ENCODE measurements at places on chromosomes 1 and 21.

GRCh38 chr1:245207801-245208200 lies 53.0 kb downstream of the KIF26B start:
- DNase-seq = no peak

GRCh38 chr1:40396420-40396819 lies 22.9 kb downstream of the SMAP2 start:
- no peak for DNase-seq

DNA sequence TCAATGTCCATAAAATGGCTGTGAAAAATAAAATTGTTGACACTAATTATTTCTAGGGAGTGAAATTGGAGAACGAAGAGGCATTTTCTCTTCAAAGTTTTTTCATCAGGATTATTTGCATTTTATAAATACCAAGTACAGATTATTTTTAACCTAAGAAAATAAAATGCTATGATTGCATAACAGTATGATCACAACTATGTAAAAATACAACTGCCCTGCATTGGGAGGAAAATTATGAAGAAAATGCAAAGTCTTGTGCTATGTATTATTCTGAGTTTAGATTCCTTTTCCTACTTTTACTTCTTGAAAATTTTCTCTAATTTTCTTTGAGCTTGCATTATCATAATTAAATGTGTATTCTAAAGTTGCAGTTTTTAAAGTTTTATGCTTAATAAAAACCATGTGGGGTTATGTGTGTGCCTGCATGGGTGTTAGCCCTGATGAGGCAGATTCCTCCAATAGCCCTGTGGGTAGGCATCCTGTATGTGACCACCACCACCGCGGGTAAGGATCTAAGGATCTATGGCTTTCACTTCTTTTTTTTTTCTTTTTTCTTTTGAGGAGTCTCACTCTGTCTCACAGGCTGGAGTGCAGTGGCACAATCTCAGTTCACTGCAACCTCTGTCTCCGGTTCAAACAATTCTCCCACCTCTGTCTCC lies 24.7 kb downstream of the STX6 start:
- DNase-seq = no peak

DNA sequence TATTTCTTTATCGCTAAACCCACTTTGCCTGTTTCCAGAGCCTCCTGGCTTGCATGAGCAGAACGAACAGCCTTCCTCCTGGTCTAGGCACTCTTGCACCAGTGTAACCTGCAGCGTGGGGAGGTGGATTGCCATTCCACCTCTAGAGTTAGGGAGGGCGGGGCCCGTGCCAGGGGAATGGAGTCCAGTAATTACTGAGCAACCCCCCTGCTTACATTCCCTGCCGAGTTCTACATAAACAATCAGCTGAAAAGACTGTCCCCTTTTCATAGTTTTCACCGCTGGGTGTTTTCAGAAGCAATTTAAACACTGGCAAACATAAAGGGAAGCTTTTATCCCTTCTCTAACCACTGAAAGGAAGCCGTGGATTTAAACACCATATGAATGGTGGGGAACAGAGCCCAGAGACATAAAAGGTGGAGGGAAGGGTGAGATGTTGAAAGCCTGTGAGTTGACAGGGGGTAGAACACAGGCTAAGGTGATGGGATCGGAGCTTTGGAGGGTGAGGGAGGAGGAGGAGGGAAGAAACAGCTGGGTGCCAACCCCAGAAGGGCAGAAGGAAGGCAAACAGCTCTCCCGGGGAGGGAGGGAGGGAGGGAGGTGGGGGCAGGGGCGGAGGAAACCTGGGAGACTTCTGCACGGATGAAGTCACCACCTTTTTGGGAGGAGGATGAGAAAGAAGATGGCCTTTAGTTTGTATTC lies 68.0 kb upstream of the WDR26 start:
- DNase-seq = peak; percentile 72

DNA sequence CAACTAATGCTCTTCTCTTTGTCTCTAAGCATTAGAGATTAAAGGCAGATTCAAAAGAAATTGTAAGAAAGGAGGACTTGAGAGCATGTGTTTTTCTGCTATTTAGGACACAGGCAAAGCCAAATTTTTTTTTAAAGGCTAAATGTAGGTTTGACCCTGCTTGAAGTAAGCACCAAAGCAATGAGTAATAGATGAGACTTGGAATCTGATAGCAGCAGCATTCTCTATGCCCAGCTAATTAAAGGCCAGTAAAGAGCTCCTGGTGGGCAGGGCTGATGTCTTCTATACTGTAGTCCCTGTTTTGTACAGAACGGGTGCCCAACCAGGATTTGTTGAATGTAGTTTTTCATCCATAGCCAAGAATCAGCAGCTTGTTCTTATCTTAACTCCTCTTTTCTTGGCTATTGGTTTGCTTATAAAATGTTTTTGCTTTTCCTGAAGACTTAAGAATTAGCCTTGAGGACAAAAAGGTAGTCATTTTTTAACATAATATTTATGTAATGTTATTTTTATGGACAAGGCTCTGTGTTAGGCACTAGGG lies 179.6 kb downstream of the LMO4 start:
- no peak for DNase-seq

GRCh38 chr21:45839274-45839673 lies 142.3 kb upstream of the COL6A1 start:
- no peak for DNase-seq

- DNase-seq = no peak
Observed at GRCh38 chr21:35266546-35266945, 217.4 kb upstream of the RUNX1 start.

- no peak for DNase-seq
Observed at GRCh38 chr1:54267815-54268761, 68.1 kb downstream of the MRPL37 start.

DNA sequence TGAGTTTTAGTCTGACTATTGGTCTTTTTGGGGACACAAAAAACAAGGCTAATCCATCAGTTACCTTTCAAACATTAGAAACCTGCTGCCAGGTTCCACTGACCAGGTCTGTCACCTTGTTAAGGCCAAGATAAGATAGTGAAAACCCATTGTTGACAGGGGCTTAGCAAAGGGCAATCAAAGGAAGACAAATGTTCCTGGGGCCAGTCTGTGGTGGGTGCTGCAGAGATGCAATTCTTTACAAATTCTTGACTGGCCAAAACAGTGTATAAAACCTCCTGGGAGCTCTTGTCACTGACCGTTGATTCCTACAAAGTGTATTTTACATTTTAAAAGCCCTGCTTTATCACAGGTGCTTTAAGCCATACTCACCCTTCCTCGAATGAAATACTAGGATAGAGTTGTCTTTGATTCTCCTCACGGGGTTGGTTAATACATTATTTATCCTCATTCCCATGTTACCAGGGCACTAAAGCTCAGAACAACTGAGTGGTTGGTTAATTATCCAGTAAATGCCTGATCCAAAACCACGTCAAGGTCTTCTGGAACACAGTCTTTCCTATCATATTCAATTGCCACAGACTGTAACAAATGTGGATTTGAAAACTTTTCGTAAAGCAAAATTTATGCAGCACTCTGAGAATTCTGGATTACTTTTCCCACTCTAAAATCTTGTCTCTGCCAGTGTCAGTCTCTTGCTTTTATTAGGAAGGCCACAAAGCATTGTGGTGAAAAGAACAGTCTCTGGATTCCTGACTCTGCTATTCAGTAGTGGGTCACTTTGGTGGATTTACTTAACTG lies 77.2 kb downstream of the NRIP1 start:
- DNase-seq = no peak

- DNase-seq = no peak
Observed at GRCh38 chr1:36330940-36331339, 7.5 kb upstream of the EVA1B start.

DNA sequence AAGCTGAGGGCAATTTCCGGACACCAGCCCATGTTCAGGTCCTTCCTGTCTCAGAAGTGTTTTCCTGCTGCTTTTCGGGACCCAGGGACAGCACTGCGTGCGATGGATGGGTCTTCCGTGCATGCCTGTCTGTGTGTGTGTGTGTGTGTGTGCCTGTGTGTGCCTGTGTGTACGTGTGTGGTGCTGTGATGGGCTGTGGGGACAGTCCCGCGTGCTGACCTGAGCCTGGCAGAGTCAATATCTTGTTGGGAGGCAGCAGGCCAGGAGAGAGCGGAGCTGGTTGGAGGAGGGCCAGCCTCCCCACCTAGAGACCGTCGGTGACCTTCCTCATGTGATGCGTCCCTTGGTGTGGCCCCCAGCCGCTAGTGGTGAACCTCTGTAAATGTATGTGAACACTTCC lies 13.7 kb downstream of the SKI start:
- no peak for DNase-seq

DNA sequence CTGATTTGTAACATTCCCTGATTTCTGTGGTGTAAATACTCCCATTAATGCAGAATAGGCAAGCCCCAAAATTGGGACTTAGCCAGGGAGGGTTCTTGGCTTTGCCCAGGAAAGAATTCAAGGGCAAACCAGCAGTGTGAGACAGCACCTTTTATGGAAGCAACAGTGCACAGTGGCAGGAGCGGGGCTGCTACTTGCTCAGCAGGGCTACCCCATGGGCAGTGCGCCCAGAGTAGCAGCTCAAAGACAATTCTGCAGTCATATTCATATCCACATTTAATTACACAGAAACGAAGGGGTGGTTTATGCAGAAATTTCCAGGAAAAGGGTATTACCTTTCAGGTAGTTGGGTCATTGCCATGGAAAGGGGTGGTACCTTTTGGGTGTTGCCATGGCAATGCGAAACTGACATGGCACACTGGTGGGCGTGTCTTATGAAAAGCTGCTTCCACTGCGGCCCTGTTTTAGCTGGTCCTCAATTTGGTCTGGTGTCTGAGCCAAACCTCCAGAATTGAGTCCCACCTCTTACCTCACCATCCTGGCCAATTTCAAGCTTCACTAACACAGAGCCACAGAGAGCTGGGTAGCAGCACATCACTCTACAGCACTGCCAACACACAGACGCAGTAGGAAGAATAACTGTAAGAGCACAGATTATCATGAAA lies 35.9 kb downstream of the FHAD1 start:
- DNase-seq = peak; percentile 63

GRCh38 chr1:3683992-3684391 lies 31.7 kb downstream of the TP73 start:
- DNase-seq = no peak

GRCh38 chr1:232986527-232986922 lies 36.1 kb downstream of the NTPCR start:
- no peak for DNase-seq

- peak; percentile 78 for DNase-seq
Observed at GRCh38 chr1:64006276-64007051, 197.0 kb upstream of the UBE2U start.

- DNase-seq = no peak
Observed at GRCh38 chr1:205709059-205709398, 28.7 kb upstream of the SLC45A3 start.

- no peak for DNase-seq
Observed at GRCh38 chr1:46532498-46533178, 18.8 kb downstream of the KNCN start.

DNA sequence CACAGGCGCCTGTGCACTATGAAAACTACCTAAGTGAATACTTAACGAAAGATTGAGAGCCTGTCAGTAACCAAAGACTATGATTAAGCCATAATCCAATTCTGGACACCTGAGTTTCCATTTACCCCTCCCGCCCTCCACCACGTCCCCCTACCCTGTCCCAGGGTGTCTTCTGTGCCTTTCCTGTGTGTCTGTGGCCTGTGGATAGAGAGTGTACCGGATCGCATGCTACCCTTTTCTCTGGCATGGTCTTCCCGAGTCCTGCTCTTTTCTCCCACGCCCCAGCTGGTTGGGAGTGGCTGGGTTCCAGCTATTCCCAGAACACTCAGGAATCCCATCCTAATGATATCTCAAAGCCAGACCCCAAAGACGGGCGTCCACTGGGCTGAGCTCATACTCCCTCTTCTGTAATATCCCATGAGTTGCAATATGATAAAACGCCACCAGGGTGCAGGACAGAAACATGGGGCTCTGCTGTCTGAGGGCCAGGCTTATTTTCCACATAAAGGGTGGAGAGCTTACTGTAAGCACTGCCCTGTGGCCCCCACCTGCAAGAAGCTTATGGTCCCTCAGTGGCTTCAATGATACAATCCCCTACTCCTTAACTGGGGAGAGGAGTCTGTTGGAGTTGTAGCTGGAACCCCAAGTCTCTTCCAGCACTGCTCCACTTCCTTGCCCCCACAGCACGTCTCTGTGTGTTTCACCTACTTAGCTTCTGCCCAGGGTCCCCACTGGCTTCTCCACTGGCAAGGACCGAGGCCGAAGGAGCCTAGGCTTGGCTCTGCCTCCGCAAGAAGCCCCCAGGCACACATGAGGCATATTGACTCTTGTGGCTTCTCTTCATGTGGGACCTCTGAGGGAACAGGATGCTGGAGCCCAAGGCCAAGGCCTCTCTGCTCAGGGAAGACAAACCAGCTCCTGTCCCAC lies 17.6 kb upstream of the ALX3 start:
- DNase-seq = peak; percentile 70

DNA sequence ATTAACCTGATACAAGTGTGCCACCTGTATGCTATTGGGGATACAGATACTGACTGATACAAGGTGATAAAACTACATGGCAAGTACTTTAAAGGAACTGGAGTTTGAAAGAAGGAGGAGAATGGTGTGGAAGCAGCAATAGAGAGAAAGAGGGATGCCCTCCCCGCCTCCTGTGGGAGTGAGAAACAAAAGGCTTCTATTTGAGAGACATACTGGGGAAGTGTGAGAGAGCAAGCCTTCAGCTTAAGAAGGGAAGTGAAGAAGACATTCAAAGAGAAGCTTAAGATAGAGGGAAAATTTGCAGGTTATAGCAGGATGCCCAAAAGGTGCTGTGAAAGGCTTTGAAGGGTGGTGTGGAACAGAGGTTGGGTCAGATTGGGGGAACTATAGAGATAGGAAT lies 7.7 kb upstream of the ALG14 start:
- DNase-seq = no peak

DNA sequence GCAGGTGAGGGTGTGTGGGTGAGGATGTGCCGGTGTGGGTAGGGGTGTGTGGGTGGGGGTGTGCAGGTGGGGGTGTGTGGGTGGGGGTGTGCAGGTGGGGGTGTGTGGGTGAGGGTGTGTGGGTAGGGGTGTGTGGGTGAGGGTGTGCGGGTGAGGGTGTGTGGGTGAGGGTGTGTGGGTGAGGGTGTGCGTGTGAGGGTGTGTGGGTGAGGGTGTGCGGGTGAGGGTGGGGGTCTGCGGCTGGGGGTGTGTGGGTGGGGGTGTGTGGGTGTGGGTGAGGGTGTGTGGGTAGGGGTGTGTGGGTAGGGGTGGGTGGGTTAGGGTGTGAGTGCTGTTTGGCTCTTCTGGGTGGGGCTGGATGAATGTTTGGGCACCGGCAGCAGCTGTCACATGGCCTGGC lies 241.4 kb upstream of the POTED start:
- DNase-seq = no peak

- DNase-seq = no peak
Observed at GRCh38 chr1:47468709-47469389, 31.0 kb downstream of the FOXD2 start.

DNA sequence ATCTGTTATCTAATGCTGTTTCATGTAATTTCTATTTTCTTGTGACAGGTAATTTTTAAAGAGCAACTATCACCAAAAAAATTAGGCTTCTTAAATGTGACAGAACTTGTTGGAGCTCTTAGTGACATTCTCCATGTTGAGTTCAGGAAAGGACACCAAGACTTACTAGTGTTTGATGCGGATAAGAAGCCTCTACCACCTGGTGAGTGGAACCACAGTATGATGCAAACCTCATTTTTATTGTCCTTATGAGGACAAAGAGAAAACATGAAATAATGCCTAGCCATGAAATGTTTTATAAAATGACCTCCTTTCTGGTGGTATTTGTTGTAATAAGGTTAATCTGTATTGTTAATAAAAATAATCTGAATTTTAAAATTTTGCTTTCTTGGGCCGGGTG lies 39.1 kb downstream of the TDRD5 start:
- DNase-seq = no peak

- DNase-seq = no peak
Observed at GRCh38 chr1:9069326-9070100, at the start of gene SLC2A5. Gene SLC2A5 (minus strand): TSS chr1:9069635. CDS start chr1:9069536, 99 bp downstream.

GRCh38 chr1:173014160-173014559 lies 36.6 kb downstream of the TNFSF18 start:
- DNase-seq = no peak

All from MCF 10A (cell line).